ENCODE measurements at places on chromosomes 6 and 20.

DNA sequence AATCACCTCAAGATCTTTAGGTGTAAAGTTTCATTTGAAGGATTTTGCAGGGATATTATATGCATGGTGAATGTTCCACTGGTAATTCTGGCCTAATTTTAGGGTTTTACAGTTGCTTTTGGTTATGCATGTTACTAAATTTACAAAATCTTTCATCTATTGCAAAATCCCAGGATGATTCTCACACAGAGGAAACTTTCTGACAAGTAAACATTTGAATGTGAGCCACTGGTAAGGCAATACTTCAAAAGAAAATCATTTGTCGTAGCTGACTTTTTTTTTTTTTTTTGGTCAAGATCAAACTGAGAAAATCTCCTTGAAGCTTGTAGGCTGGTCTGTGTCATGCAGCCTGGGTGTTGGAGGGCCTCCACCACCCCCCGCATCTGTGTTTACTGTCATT is 141.9 kb upstream of the EXOC2 start:
- H3K27me3 ChIP-seq, result no peaks in the 10 kb centered on the region
- DNase-seq, result no peak
- no peaks in the 10 kb centered on the region for H3K36me3 ChIP-seq
- H3K4me1 ChIP-seq, result 0 out of 2 replicates have a peak, but pooled peaks cover 9% of the 10 kb centered on the region
- no peak overlapping the region for H3K4me3 ChIP-seq

- peak; percentile 68 for DNase-seq
- H3K27me3 ChIP-seq, result no peaks in the 10 kb centered on the region
- H3K36me3 ChIP-seq, result no peaks in the 10 kb centered on the region
Observed at GRCh38 chr6:89146718-89147700, 1.2 kb downstream of the PM20D2 start.

GRCh38 chr6:132742495-132742894 is 15.2 kb downstream of the VNN2 start:
- no peak overlapping the region for H3K4me3 ChIP-seq
- no peaks in the 10 kb centered on the region for H3K36me3 ChIP-seq
- DNase-seq, result no peak
- H3K27ac ChIP-seq, result no peak overlapping the region
- no peaks in the 10 kb centered on the region for H3K27me3 ChIP-seq
- H3K4me1 ChIP-seq, result no peaks in the 10 kb centered on the region

DNA sequence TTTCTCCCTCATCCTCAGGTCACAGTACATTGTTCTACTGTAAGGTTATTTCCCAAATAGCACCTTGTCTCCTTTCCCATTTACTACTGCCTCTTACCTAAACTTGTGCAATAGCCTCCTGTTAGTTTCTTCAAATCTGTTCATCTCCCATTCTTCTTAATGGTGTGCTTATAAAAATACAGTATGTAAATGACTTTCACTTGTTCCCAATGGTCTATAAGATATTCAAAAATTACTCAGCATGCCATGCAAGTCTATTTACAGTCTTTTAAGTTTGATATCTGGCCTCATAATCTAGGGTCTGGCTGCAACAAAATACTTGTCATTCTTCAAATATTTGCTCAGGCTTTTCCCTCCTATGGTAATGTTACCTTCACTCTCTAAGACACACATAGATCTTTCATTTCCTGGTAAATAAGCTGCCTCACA is 31.5 kb upstream of the RHAG start:
- no peak for DNase-seq
- H3K27ac ChIP-seq, result no peak overlapping the region
- no peaks in the 10 kb centered on the region for H3K4me1 ChIP-seq
- H3K36me3 ChIP-seq, result no peaks in the 10 kb centered on the region
- H3K4me3 ChIP-seq, result no peak overlapping the region

- no peaks in the 10 kb centered on the region for H3K27me3 ChIP-seq
- peaks cover 7% of the 10 kb centered on the region for H3K4me1 ChIP-seq
- H3K27ac ChIP-seq, result peak overlapping the region; percentile 62
- H3K36me3 ChIP-seq, result no peaks in the 10 kb centered on the region
- no peak for DNase-seq
Observed at GRCh38 chr6:26439151-26440125, 866 bp upstream of the BTN3A3 start.
